ENCODE measurements at places on chromosomes 7 and 10.

GRCh38 chr7:37283716-37284115 is 164.9 kb downstream of the ELMO1 start:
- DNase-seq = no peak

DNA sequence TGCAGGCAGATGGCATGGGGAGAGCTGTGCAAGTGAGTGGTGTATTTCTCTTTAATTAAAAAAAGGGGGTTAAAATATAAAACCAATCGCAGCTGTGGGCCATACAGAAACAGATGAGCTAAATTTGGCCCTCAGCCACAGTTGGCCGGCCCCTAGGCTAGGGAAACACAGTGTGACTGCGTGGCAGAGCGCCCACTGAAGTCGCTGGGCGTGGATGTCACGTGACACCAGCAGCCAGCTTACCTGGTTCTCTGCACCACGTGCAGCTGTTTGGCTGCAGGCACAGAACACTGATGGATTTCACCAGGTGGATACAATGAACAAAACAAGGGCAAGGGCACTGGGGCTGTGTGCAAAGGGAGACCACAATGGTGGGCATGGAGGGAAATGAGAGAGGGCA is 119.3 kb upstream of the ZNF746 start:
- DNase-seq = no peak

GRCh38 chr10:71939861-71940474 is 24.2 kb upstream of the CHST3 start:
- no peak for DNase-seq

GRCh38 chr7:148270576-148270975 is 320.0 kb upstream of the C7orf33 start:
- no peak for DNase-seq

DNA sequence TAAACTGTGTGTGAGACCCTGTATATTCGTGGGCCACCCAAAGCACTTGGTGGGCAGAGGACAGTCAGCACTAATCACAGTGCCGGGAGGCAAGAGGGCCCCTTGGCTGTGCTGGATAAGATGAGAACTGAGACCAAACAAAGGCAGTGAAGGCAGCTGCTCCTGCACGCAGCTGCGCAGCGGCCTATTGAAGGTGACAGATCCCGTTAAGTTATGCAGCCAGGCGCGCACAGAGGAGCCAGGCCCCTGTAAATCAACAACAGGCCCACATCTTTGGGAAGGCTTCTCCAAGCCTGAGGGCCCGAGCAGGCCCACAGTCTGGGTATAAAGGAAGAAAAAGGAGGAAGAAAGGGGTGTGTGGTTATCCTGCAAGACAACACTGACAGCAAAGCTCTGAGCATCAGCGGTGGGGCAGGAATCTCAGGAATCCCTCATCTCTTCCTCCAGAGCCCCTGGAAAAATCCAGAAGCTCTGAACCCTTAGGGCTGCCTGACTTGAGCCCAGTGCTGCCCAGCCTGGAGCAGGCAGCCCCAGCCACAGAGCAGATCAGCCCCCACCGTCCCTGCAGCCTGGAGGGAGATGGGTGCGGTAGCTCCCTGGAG is 154.2 kb downstream of the ARHGAP12 start:
- DNase-seq = no peak

GRCh38 chr7:35758421-35758820 is 42.4 kb upstream of the SEPTIN7 start:
- no peak for DNase-seq

DNA sequence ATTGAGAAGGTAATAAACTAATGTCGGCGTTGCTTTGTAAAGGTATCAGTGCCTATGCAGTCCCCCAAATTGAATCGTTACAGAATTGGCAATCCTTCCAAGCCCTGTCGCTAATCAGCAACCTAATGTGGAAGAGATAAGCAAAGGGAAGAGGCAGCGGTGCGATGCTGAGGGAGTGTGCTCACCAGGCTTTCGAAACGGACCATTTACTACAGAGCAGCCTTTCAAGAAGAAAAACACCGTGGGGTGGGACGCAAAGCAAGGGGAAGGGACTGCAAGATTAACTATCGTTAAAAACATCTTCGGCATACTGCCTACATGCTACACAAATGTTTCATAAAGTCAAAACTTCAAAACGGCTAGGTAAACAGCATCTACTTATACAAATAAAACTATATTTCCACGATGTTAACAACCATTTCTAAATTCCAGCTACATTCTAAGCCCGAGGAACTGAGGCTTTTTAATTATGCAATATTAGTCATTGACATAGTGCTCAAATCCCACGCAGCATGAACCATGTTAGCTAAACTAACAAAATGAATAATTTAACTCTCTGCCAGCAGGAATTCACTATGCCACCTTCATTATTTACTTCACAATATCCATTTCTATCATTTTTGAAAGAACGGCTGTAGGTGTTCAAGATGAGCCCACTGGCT is 85.2 kb downstream of the CHCHD3 start:
- DNase-seq = peak; percentile 15

- DNase-seq = no peak
Observed at GRCh38 chr7:2781636-2782035, 62.5 kb downstream of the GNA12 start.

DNA sequence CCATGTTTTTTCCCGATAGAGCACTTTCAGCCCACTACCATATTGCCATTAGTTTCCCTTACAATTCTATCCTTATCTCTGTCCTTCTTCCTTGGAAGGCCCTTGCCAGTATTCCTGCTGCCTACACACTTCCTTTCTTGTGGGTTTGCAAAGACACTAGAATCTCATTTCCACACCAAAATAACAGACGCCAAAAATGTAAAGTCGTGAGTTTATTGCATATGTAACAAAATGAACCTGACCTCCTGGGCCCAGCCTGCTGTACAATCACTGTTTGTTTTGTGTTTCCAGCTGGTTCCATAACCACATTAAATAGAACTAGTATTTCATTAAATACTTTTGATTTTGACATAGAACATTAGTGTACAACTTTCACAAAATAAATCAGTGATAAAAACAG is 116.7 kb downstream of the SMURF1 start:
- DNase-seq = no peak

- DNase-seq = no peak
Observed at GRCh38 chr10:33192190-33192589, 142.3 kb downstream of the NRP1 start.

- no peak for DNase-seq
Observed at GRCh38 chr10:90227786-90228185, 526.4 kb downstream of the KIF20B start.

- DNase-seq = no peak
Observed at GRCh38 chr10:69377191-69377590, 39.5 kb downstream of the TACR2 start.

DNA sequence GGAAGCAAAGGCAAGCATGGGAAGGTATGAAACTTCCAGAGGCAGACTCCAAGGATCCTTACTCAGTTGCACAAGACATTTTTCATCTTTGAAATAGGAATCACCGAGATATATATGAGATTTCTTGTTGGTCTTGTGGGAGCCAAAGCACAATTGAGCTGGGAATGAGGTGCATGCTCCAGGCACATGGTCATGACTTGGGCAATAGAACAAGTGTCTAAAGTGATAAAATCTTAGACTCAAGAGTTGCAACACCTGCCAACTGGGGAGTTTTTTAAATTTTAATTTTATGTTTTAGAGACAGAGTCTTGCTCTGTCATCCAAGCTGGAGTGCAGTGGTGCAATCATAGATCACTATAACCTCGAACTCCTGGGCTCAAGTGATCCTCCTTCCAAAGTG is 169.5 kb upstream of the ADCY1 start:
- no peak for DNase-seq

- no peak for DNase-seq
Observed at GRCh38 chr10:70335246-70335613, 47.2 kb downstream of the LRRC20 start.

- DNase-seq = no peak
Observed at GRCh38 chr10:111856631-111857030, 326.9 kb downstream of the GPAM start.

GRCh38 chr7:68433462-68434070 is 1164.7 kb upstream of the AUTS2 start:
- DNase-seq = no peak

DNA sequence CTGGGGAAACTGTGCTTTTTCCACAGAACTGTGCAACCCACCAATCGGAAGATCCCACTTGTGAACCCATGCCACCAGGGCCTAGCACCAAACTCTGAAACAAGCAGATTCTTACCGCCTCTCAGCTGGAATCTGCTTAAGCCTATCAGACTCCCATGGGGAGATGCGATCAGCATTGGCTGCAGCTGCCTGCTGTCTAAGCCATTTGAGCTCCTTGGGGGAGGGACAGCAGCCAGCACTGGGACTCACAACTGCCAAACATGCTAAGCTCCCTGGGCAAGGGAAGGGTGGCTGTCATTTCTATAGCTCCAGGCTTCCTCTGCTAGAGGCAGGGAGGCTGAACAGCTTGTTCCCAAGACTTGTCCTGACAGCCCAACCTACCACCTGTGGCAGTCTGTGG is 283.8 kb downstream of the CDK14 start:
- DNase-seq = no peak

DNA sequence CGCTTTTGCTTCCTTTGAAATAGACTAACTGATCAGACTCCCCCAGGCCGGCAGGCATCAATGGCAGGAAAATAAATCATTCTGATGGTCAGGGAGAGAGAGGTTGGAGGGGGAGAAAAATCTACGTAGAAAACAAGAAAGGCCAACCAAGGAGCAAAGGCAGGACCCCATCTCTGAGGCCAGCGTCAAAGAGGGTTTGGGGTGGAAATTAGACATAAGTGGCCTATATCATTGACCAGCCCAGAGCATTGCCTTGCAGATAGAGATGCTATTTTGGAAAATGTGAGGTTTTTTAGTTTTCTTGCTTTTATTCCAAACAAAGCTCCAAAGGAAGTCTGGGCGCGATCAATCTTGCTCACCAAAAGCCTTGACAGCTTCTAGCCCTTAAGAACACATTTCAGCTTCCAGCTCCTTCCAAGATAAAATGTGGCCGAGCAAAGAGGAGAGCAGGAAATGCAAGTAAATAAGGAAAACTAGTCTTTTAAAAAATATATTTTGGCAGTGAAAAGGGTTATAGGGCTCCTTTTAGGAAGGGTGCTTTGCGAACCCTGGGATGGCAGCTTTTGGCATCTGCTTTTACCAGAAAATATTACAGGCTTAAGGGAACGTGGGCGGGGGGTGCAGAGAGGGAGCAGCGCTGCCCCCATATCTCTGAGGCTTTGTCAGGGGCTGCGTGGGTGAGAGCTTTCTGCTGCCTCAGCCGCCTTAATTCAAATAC is 2.0 kb upstream of the HOXA2 start:
- DNase-seq = no peak

- DNase-seq = no peak
Observed at GRCh38 chr7:108332937-108333336, 123.3 kb downstream of the NRCAM start.

DNA sequence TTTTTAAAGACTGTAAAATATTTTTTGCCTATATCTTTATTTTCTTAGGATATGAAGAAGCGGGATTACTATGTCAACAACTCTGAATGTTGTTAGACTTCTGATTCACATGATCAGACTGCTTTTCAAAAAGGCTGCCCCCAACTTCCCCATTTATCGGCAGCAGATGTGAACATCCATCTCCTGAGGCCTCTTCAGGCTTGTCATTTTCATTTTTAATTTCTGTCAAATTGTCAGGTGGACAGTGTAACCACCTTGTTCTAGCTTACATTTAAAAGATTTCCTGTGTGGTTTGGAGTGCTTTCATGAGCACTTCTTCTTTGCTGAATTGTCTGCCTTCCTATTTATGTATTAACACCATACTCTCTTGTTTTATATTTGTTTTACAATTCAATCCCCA is 78.8 kb upstream of the GSDME start:
- no peak for DNase-seq

DNA sequence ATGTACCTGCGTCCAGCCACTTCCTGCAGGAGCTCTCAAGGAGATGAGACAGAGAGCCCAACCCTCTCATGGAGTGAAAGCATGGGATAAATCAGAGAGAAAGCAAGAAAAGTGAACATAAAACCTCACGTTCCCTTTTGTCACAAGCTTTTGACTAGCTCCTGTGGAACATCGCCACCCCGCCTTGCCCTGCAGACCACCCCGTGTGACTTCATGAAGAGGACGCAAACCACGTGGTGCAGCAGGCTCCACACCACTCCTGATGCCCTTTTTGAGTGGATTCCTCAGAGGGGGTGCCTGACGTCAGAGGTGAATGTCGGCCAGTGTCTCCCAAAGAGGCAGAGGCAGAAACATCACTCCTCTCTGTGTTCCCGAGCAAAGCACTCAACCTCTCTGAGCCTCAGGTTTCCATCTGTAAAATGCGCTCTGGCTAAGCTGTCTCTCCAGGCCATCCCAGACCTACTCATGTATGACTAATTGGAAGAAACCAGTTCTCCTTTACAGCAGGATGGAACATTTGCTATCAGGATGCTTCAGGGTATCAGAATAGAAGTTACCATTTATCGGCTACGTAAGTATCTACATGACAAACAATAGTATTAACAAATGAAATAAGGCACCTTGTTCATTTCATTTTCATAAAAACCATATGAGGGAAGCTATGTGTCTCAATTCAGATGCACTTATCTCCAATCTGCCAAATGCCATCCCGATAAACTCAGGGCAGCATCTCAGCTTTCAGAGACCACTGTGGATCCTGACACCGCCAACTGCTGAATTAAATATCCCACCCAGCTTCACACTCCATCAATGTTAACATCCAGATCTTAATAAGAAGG is 5.3 kb downstream of the ZNF488 start:
- DNase-seq = no peak

GRCh38 chr10:24947304-24948097 is 4.9 kb downstream of the PRTFDC1 start:
- DNase-seq = no peak

- no peak for DNase-seq
Observed at GRCh38 chr10:30043476-30044270, 15.7 kb downstream of the JCAD start.

DNA sequence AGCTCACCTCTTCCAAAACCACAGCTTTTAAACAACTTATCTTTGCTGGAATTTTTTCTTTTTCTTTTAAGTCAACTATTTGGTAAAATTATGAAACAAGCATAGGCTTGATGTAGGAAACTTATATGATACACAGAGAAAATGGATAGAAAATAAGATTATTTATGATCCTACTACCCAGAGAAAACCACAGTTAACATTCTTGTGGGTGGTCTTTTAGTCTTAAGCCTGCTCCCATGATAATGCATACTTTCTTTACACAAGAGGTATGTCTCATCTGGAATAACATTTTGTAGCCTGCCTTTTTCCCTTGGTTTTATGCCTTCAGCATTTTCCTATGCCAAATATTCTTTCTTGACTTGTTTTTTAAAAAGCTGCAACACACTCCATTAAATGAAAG is 21.4 kb downstream of the PLPP4 start:
- DNase-seq = no peak

- no peak for DNase-seq
Observed at GRCh38 chr10:63005246-63005645, 127.9 kb upstream of the NRBF2 start.

Data from NCI-H187 treated with DMSO at 0.1 percent for 48 hours (cell line).